ENCODE measurements at places on chromosomes 11 and 22. TPM values are rescaled to one million over a fixed set of nuclear protein-coding genes. Genes with fewer than 3 reads are reported as not detected.

- no peak for DNase-seq
Measured at GRCh38 chr11:93477684-93478234, 65.4 kb downstream of the SMCO4 start.

- DNase-seq: peak; percentile 16
Measured at GRCh38 chr22:28773461-28773867, 969 bp downstream of the CCDC117 start.

GAL3ST3 gene
- polyA plus RNA-seq: 0.21 TPM

- no peak for DNase-seq
Measured at GRCh38 chr11:125369808-125370207, 126.3 kb downstream of the FEZ1 start.

GRCh38 chr11:97092823-97093222 lies 703.0 kb downstream of the JRKL start:
- DNase-seq: no peak

DNA sequence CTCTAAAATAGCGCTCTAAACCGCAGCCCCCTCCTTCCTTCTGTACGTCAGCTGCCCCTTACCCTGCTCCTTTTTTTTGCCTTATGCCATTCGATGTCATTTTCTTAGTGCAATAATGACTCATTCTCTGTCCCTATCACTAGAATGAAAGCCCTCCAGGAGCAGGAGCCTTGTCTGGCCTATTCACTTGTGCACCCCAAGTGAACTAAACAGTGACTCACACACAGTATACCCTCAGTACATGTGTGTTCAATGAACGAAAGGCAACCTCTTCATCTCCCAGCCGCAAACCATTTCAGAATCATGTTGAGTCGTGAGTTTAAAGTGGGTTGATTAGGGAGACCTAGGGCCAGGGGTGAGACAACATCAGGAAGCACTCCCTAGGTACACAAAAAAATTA lies 50.7 kb upstream of the SPATA19 start:
- DNase-seq: no peak

DNA sequence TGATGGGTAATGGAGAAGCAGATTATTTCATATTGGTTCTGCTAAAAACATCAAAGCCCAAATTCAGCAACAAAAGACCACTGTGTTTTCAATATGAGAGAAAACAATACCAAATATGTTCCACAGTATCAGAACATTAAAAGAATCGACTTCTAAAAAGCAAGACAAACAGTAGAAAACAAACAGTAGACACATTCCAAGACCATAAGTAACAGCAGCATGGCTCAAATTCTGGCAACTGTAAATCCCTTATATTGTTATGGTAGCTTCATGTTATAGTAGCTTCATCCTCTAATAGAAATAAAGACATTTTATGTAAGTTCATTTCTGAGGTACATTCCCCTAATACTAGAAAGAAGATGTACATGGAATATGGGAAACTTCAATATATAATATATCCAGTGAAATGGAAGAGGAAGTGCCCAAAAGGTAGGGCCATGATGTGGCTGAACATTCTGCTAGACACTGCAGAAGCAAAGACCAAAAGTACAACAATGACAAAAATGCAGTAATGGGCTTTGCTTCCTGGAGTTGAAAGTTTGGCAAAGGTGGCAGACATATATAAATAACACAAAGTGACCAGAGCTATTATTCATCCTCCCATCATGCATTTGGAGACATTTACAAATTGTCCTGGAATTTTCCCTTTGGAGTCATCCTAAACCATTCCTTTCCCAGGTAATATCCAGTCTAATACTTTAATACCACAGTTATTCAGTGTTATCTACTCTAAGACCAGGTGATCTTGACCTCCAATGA lies 299.9 kb downstream of the DCDC1 start:
- DNase-seq: no peak

GRCh38 chr11:93132836-93133235 lies 65.0 kb downstream of the SLC36A4 start:
- peak; percentile 26 for DNase-seq

DNA sequence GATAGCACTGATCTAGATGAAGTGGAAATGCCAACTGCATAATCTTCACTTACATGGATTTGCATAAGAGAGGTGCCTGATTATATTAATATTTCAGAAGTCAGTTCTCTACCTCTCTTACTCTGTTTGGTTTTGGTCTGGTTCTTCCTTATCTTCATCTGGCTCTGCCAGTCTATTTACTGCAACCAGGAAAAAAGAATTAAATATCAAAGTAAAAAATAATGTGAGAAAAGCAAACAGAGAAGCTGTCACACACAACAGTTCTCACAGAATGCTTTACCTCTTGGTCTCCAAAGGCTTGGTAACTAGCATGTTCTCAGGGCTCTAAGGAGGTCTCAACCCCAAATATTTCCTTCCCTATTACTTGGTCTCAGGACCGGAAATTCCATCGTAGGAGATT lies 6.7 kb downstream of the VSIG10L2 start:
- DNase-seq: no peak
